ENCODE measurements at places on chromosomes 16 and 17.
A peak's percentile ranks its signal among the peaks of the same experiment; 100 is the strongest.

DNA sequence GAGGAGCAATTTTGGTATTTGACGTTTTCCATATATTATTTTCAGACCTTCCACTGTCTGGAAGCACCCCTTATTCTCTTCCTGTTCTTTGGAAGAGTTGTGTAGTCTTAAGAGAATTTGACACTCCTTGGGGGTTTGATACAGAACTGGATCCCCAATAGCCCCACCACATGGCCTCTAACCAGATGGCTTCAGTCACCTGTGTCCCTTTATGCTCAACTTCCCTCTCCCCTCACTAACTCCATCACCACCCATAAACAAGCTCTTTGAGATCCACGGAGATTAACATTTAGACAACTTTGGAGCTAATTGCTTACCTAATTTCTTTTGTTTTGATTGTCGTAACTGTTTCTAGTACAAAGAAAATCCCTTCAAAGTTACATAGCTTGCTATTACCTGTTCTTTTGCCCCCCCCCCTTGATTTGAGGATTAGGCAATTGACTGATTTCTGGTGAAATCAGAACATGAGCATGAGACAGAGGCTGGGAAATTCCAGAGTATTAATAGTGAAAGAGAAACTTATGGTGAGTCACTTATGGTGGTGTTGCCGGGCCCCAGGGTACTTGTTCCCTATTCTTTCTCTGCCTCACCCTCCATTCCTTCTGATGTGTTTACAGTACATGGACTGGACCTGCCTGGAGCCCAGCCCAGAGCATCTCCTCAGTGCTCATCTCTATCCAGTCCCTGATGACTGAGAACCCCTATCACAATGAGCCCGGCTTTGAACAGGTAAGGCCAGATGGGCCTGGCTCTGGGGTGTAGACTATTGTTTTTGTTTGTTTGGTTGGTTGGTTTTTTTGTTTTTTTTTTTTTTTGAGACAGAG lies 7.5 kb downstream of the UBE2Z start:
- peak; percentile 52 for DNase-seq

DNA sequence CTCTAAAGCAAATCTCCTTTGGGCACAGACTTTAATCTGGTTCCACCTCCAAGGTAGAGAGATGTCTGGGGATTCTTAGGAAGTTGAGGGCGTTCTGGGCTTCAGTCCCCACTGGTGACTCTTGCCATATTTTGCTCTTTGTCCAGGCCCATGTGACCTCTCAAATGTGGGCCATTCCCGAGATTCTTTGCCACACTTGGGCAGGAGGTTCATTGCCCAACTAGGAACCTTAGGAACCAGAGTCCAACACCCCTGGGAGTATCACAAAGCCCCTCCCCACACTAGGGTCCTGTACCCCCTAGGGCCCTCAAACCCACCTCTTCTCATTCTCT lies 6.5 kb downstream of the KRT14 start:
- DNase-seq: no peak

DNA sequence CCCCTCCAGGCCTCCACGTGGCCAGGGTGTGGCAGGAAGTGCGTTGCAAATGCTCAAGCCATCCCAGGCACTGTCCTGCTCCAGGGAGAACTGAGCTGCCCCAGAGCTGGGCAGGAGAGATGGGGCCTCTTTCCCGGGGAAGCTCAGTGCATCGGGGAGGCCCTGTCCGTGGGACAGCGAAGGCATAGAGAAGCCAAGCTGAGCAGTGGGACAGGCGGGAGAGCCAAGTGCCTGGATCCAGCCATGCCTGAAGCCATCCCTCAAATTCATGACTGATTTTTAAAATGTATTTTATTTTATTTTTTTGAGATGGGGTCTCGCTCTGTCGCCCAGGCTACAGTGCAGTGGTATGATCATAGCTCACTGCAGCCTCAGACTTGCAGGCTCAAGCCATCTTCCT lies 25.4 kb upstream of the SSTR5 start:
- DNase-seq: no peak

DNA sequence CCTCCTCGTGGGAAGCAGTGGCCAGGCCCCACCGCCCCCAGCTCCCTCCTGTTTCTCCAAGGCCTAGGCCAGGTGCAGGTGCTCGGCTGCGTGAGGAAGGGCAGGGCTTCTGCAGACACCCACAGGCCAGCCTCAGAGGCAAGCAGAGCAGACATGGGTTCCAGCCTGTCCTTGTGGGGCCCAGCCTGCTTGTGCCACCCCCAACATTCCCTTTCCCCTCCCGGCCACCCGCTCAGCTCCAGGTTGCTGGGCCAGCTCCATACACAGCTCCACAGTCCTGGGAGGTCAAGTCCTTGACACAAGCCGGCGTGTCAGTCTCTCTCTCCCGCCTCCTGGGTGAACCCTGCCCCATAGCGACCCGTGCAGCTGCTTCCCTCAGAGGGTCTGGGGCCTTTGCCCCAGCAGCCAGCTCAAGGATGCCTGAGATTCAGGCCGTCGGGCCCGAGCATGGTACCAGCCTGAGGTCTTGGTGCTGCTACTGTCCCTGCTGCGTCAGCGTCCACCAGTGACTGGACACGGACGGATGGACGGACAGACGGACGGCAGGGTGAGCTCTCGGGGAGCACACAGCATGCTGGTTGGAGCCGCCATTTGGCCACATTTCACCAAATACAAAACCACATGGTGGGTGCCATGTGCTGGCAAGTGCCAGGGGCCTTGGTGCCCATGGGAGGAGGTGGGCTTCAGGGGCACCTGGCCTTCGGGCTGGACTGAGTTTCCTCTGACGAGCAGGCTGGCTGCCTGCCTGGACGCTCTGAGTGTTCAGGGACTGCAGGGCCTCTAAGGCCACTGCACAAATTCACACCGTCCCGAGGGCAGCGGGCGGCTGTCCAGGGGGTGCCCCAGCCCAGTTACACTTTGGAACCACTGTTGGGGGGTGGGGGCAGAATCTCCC lies 8.0 kb downstream of the SECTM1 start:
- DNase-seq: no peak

DNA sequence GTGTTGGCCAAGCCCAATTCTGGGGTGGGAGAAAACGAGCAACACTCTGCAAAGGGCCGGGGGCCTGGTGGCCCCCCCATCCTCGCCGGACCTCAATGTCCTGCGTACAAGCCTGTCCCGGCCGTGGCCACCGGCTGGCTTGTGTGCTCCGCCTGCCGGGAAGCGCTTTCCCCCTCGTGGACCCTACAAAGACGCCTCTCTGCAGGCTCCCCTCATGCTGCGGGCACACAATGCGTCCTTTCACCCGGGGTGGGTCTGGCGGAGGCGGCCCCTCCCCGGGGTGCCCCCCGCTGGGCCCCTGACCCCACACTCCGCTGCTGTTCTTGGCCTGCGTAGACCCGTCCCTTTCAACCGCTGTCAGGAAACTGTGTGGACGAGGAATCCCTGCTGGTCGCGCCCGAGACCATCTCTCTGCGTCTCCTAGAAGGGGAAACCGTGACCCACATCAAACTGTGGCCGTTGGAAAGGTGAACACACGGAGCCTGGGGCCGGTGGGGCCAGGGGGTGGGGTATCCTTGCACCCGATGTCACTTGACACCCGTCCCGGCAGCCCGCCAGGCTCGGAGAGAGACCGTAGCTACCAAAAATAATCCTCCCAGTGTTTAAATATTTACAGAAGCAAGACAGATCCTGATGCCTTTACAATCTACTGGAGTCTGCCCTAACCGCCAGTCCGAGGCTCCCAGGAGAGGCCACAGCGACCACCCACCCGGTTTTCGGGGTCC lies 43.6 kb downstream of the TBC1D16 start:
- DNase-seq: no peak

GRCh38 chr17:4945944-4946280 lies 2.4 kb downstream of the PFN1 start:
- DNase-seq: no peak

DNA sequence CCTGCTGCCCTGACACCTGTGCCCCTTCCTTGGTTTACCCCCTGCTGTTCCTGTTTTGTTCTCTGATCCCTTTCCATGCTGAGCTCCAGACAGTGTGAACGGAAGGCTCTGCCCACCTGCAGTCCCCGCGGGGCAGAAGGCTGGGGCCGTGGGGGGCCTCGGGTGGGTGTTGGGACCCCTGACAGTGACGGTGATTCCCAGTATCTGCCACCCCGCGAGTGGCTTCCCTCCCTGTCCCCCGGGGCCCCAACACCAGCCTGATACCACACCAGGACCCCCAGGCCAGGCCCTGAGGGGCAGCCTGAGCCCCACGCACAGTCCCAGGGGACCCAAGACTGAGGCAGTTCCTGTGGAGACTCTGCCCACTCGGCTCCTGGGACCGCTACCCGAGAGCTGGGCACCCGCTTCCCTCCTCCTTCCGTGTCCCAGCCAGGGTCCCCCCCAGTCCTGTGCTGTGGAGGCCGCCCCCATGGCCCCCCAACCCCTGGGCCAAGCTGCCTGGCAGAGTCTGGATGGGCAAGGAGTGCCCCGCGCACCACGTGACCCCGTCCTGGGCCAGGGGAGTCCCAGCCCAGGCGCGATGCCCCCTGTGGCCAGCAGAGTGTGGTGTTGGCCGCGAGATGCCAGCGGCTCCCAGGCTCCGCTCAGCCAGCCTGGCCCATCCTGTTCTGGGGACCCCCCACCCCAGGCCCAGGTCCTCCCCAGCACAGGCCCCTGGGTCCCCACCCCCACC lies 10.0 kb upstream of the C1QTNF8 start:
- peak; percentile 30 for DNase-seq

DNA sequence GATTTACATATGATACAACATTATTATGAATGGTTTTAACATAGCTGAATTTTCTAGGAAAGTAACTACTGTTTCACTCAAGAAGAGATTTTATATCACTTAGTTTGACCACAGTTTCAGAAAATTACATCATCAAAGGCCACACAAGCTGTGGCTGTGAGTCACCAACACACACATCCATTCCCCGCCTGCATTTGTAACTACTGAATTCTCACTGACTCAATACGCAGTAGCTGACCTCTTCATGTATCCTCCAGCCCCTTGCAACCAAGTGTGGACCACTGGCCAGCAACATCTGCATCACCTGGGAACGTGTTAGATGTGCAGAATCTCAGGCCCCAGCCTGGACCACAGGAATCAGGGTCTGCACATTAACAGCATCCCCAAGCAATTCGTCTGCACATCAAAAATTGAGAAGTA lies 197.6 kb downstream of the XYLT1 start:
- peak; percentile 25 for DNase-seq

- DNase-seq: no peak
These were observed 7.8 kb downstream of the NR1D1 start for GRCh38 chr17:40092581-40092980.

DNA sequence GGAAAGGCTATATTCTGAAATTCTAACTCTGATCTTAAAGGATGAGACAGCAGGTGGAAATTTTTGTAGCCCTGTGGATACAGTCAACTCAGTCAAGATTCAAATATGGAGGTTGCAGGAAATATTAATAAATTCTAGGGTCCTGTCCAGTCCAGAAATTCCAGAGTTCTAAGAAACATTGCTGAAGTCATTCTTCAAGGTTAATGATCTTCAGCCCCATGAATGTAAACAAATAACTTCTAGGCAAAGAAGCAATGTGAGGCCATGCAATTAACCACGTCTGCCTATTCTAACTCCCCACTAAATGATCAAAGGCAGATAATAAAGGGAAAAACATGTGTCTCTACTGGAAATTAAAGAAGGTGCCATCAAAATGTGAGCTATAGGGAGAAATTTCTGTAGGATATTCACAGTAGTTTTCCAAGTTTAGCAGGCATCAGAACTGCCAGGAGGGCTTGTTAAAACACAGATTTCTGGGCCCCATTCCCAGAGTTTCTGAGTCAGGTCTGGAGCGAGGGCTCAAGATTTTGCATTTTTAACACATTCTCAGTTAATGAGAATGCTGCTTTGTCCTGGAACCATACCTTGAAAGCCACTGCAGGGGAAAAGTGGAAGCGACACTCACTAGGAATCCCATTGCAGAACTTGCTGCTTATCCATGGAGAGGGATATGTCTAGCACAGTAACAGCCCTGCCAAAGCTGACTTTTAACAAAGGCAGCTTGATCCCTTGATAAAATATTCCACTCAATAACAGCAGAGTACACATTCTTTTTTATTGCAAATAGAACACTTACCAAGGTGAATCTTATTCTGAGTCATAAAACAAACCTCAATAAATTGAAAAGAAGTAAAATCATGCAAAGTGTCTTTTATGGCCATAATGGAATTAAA lies 61.8 kb downstream of the DNAH3 start:
- no peak for DNase-seq

GRCh38 chr16:80122115-80122514 lies 418.7 kb upstream of the DYNLRB2 start:
- no peak for DNase-seq

DNA sequence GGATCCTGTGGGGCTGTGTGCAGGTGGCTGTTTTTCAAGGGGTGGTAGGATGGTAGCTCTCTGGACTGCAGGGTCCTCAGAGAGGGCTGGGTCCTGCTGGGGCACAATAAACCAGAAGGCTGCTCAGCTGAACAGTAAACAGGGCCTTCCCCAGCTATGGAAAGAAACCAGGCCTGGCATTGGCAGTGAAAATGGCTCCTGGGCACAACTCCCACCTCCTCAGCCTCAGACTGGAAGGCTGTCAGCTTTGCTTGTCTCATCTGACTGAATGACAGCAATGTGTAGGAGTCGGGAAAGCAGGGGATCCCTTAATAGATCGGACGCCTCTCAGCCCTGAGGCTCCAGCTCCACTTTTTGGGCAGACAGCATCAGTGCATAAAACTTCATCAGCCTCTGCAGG lies 59.8 kb upstream of the NLRP1 start:
- DNase-seq: no peak

DNA sequence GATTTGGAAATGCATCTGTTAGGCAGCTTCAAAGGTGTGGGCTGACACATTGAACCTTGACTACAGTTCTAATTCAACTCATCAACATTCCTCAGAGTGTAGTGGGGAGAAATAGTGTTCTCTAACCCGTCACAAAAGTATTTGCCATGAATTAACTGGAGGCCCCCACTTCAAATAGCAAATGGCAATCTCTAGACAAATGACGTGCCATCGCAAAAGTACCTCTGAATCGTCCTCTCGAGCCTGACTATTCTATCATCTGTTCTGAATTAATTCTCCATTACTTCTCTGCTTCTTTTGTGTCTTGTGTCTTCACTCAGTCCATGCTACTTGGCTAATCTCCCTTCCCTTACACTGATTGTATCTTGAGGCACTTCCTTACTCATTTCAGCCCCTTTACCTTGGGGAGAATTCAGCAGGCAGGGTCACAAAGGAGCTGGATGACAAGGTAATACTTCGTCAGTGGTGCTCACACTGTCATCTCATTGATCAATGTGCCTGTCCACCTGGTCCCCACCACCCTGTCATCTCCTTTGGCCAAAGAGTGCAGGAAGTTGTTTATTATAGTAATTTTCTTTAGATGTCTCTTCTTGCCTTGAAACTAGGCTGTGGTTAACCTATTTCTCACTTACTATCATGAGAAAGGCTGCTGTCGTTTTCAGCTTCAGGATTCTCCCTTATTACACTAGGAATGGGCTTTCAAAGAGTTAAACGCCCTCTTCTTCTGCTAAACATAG lies 108.4 kb downstream of the SYCE1L start:
- DNase-seq: peak; percentile 7

Data from stimulated activated CD8-positive, alpha-beta memory T cell treated with anti-CD3 and anti-CD28 coated beads, Interleukin-15, amount 100 ng/mL, for 48 hours (primary cell).